ENCODE measurements at places on chromosomes 3 and 15.

DNA sequence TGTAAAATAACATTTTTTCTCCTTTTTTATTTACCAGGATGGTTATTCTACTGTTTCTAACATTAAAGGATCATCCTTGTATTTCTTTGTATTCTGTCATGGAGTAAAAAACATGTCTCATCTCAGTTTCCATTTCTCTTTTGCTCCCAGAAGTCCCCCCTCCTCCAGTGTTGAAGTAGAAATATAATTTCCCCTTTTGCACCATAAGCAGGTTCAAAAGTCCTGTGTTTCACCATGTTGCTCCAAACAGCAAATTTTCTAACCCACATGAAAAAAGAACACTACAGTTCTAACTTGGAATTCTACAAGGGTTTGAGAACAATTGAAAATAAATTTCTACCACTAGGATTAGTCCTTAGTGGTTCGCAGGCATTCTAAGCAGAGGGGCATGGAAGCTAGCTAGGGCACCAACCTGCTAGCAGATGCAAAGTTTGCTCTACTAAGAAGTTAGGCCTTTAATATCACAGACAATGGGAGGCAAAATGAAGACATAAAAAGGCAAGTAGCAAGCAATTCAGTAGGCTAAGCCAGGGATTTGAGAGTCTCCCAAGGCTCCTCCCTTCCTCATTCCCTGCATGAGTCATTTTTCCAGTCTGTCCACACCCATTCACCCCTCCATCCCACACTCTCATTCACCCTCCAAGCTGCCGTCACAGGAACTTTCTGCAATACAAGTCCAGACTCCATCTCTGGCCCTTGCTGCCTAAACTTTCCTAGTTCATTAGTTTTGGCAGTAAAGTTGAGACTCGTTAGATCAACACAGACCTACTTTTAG lies 2.3 kb upstream of the MBNL1 start:
- no peak for DNase-seq

GRCh38 chr3:112550859-112551258 lies 10.9 kb downstream of the ATG3 start:
- no peak for DNase-seq

GRCh38 chr3:13425689-13426088 lies 5.6 kb upstream of the NUP210 start:
- no peak for DNase-seq

DNA sequence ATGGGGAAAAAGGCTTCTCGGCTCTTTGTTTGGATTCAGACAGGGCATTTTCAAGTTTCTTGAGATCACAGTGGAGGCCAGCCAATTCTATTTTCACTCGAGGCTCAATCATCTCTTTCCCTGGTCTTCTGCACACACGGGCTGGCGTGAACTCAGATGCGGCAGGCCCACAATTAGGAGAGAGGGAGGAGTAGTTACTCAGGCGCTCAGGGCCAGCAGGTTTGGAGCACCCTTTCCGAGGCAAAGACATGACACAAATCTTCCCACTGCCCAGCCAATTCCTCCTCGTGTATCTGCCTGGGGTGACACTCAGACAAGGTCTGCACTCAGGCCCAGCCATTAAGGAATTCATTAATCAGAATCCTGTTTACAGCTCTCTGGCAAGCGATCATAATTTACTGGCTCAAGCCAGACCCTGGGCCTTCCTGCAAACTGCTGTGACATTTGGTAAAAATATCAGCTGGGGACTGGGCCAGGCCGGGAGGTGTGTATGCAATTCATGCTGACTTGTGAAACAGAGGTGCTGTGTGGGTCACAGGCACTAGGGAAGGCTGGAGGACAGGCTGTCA lies 68.1 kb upstream of the TLE3 start:
- no peak for DNase-seq

GRCh38 chr15:61047783-61048182 lies 181.3 kb downstream of the RORA start:
- DNase-seq: no peak

- no peak for DNase-seq
Measured at GRCh38 chr3:32414522-32415202, 23.0 kb downstream of the CMTM7 start.

- no peak for DNase-seq
Measured at GRCh38 chr3:50689558-50689957, 14.8 kb downstream of the DOCK3 start.

- DNase-seq: no peak
Measured at GRCh38 chr15:47484059-47484458, 233.2 kb upstream of the SEMA6D start.

DNA sequence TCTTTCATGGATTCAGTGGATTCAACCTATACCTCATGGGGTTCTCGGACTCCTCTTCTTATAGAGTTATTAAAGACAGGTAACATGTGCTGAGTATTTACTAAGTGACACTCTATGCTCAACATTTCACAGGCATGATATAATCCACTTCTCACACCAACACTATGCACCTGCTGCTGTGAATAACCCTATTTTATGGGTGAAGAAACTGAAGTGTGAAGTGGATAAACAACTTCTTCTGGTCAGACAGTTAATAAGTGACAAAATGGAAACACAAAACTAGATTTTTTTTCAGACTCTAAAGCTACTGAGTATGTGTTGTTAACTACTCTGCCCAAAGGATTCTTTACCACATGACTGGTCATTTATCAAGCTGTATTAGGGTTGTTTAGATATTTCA lies 403.5 kb downstream of the DIPK2A start:
- no peak for DNase-seq

- DNase-seq: peak; percentile 65
Measured at GRCh38 chr3:48656061-48656840, 6.4 kb downstream of the CELSR3 start.

DNA sequence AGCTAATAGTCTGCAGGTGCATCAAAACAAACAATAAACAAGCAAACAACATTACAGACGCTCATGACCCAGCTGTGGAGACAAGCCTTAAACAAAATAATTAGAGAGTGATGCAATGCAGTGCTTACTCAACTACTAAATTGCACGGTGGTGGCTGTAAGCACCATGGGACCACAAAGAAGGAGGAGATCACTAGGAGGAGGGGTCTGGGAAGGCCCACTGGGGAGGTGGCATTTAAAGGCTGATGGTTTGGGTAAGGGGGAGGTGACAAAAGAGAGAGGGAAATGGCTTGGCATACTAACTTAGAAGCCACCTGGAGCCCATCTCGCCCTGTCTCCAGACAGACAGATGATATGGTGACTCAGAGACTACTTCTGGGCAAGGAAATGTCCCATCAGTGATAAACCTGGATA lies 516.7 kb downstream of the FOXP1 start:
- DNase-seq: no peak

DNA sequence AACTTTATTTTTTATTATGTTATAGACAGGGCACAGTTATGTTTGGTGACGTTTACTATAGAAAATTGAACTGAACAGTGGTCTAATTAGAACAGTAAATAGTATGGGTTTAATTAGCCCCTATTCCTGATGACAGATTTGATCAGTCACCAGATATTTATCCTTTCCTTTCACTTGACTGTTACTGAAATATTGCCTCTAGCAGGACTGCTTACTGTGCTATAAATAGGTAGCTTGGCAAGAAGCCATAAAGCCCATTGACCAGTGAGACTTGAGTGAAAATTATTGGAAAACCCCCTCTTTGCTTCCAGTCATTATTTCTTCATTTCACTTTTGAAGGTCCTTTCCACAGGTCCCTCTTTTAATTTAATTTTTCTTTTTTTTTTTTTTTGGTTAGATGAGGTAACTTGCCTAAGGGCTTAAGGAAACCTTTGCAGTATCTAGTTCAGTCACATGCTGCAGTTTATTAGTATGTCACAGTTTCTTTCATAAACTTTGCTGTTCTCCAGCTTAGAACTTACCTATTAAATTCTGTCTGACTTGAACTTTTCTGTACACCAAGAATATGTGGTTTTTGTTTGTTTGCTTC lies 115.6 kb downstream of the ADAMTSL3 start:
- no peak for DNase-seq

DNA sequence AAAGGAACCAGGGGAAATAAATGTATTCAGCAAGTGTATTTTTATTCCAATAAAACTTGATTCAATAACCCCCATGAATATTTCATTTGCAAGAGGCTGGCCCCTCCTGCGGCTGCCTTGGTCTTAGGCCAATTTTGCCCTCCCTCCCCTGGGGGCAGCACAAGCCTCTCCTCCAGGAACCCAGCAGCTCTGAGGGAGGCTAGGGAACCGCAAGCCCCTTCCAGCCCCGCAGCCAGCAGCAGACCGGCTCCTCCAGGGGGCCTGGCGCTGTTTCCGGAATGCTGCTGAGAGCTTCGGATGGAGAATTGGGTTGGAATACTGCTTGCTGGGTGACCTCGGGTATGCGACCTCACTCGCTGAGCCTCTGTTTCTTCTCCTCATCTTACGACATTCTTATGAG lies 150.1 kb downstream of the RAB11A start:
- DNase-seq: no peak

GRCh38 chr15:48992545-48992944 lies 28.8 kb upstream of the SHC4 start:
- DNase-seq: no peak

GRCh38 chr3:147620906-147621305 lies 211.7 kb downstream of the ZIC1 start:
- no peak for DNase-seq

DNA sequence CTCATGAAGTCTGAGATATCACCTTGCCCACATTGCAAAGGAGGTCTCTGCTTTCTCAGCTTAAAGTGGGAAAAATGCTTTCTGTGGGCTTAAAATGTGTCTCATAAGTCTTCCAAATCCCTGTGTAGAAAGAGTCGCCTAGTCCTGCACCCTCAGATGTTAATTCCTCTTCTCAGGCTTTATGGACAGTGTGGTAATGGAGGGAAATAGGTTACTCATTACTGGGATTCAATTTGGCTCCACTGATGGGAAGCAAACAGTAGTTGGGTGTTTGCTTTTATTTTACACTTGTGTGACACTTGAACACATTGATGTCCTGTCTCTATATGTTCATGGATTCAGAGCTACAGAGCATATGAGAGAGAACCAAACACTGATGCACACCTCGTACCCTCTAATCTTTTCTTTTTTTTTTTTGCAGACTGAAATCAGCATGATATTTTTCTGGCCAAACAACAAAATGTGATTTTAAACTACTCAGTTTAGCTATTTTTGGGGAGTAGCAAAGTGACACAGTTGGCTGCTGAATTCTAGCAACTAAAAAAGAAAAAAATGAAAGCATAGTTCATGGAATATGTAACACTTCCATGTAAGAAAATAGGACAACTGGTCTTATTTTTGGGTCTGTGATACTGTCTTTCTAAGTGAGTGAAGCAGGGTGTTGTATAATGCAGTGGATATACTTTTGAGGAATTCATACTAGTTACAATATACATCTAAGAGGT lies 8.6 kb downstream of the PTPRG start:
- DNase-seq: no peak

DNA sequence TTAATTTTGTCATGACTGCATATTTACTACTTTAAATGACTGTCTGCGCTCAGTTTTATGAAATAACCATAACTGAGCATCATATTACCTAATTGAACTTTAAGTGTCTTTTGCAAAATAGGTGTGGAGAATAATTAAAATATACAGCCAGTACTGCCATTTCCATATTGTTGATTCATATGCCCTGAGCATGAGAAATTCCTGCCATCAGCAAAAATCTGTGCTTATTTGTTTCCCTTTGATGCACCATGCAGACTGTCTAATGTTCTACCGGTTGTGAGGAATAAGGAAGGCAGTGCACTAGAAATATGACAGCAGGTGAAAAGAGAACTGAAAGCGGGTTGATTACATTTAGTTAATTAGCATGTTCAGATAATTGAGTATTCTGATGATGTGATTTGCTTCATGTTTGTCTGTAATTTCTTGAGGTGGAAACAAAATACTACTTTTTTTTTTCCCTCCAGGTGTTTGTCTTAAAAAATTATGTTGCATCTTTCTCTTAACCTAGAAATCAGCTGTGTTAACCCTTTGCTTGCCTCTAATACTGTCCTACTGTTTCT lies 229.4 kb upstream of the AZI2 start:
- DNase-seq: no peak

GRCh38 chr3:52920841-52921240 lies 23.5 kb upstream of the STIMATE start:
- no peak for DNase-seq

- no peak for DNase-seq
Measured at GRCh38 chr3:114427285-114428043, 133.6 kb downstream of the TIGIT start.

GRCh38 chr15:84773716-84774115 lies 25.3 kb downstream of the ZNF592 start:
- DNase-seq: no peak

DNA sequence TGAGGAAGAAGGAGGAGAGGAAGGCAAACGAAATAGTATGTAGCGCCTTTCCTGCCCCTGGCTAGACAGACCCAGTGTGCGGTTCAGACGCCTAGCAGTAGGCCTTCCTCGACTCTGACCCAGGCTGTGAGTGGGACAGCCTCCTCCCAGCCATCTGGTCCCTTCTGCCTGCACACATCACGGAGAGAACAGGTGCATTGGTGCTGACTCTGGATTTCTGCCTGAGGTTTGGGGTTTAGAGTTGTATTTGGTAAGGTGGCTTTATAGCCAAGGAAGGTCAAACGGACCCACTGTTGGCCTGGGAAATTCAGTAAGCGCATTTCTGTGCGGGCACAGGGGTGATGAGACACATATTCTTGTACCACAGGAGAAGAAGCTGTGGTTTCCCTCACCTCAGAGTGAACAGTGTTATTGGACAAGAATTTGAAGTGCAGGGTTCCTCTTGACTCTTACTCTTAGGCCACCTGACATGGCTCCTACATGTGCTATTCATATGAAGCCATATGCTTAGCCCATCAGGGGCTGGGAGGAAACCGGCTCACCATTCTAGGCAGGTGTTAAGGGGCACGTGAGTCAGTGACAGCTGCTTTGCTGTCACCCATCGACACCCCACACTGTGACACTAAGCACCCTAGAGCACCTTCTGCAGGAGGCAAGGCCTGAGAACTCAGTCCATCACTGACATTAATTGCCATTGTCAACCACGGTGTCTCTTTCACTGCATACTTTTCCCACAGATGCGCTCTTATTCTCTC lies 143.3 kb downstream of the CHDH start:
- no peak for DNase-seq

- DNase-seq: no peak
Measured at GRCh38 chr3:4595710-4596113, 102.6 kb downstream of the ITPR1 start.

Data from stimulated activated CD8-positive, alpha-beta memory T cell treated with anti-CD3 and anti-CD28 coated beads, Interleukin-12 subunit alpha, Interleukin-12 subunit beta, amount 100 ng/mL, for 1 hour (primary cell).